Kidney (tissue), 22 donors: ENCODE measurements at places on chromosomes 12 and 14. TPM values are rescaled to one million over a fixed set of nuclear protein-coding genes. Genes with fewer than 3 reads are reported as not detected.

GRCh38 chr14:105331575-105332349 is 17.2 kb downstream of the PACS2 start:
- no peak for DNase-seq

DNA sequence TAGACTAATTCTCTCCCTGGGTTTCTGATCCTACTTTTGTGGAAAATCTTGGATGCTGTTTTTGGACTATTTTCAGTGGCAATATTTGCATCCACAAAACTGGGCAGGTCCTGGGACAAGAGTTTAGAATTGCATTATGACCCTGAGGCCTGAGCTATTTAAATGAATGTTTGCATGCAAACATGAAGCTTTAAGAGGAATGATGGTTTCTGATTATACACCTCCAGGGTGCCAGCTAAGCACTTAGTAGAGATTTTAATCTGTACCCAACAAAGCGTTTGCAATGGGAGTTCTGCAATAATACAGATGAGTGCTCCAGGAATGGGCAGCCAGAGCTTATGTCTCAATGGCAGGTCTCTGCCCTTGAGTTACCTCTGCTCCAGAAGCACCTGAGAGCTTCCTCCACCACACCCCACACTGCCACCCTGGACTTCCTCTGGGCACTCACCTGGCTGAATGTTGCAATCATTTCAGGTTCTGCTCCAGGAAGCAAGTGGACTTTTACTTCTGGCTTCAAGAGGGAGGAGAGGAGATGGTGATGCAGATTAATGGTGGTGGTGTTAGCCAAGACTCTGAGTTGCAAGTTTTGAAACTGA is 6.0 kb upstream of the SPTLC2 start:
- DNase-seq = peak; percentile 76

DNA sequence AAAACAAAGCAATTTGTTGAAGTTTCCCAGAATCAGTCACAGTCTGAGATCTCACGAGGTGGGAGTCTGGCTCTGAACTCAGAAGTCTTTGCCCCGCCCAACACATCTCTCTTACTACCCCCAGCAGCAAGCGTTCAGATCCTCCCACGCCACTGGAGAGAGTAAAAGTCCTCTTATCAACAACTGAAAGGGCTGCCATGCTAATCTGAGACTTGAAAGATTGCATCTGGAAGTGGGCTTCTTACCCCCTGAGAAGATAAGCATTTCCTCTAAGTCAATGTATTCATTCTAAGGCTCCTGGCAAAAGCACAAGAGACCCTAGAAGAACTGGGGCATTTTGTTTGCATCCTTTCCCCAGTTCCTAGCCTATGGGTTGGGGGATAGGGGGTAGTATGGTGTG is 34.1 kb upstream of the STON2 start:
- DNase-seq = no peak

DNA sequence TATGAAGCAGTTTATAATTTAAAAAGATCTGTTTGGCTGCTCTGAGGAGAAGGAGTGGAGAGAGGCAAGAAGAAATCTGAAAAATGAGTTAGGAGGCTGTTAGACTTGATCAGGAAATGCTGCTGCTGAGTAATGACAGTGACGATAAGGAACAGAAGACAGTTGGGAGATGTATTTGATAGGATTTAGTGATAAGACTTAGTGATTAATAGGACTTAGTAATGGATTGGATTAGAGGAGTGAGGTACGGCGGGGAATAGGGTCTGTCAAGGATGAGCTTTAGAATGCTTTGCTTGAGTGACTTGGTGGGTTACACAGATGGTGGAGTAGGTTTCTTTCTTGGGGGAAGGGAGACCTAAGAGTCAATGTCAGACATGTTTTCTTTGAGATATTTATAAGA is 31.7 kb downstream of the UNC79 start:
- DNase-seq = no peak

DNA sequence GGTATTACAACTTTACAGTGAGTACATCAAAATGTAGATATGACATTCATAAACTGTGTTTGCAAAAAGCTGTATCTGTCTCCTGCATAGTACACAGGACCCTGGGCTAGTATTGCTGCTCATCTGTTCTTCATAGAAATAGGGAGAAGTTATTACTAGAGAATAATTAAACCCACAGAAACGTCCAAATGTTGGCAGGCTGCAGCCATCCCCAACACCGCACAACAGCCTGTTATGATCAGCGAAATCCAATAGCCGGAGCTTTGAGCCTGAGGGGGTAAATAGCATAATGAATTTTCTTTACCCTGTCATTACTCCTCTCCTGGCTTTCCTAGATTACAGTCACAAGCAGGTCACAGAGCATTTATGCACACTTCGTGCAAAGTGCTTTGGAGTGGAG is 178.0 kb downstream of the DACT1 start:
- no peak for DNase-seq

DNA sequence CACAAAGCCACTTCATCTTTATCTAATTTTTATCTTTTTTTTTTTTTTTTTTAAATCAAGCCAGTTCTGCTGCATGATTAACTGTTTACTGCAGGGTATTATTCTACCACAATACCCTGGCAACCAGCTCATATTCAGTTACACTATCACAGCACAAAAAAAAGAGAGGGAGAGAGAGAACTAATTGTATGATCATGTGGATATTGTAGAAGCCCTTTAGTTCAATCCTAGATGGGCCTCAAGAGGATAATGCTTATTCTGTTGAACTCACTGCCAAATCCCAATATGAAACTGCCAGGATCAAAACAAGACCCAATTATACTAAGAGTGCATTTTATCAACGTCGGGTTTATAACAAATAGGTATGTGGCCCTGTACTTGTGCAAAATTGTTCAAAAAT is 51.5 kb downstream of the MED13L start:
- no peak for DNase-seq

DNA sequence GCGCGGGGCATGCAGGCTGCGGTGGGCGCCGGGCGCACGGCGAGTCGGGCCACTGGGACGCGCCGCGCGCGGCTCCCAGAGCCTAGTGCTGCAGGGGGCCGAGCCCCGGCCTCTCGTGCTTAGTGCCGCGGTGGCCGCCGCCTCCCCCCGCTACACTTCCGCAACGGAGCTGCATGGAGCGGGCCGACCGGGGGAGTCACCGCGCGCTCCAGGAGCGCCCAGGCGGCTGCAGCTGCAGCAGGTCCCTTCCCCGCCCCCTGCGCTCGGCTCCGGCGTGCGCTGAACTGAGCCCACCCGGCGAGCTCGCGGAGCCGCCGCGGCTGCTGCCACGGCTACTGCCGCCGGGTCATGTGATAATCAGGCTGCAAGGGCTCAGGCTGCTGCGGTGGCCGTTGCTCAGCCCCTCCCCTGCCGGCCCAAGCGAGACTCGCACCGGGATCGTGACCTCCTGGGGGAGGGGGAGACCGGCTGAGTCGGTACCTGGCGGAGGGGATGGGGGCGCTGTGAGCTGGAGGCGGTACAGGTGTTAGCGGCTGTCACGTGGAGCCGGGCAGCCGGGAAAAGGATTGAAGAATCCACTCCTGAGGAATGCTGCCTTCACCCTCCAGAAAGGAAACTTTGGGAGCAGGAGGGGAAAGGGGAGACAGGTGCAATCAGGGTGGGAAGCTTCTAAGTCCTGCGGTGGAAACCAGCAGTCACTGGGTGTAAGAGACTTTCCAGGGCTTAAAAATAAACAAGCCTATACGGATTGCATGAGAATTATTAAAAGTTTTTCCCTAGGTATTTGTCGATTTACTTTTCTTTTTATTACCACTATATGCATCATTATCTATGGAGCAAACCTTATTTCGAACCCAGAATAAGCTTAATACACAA is at the start of gene PPM1H:
TSS of gene PPM1H (minus strand) at position 352 of the 876 bp plus-strand sequence. CDS start 414 bp downstream, outside the sequence.
- peak; percentile 95 for DNase-seq

Gene FOXG1
- polyA plus RNA-seq = not detected

Gene ADSS1
- 16.5 TPM for polyA plus RNA-seq

Gene OR6J1
- polyA plus RNA-seq = not detected

Gene CLEC1A
- 5.3 TPM for polyA plus RNA-seq
